ENCODE measurements at places on chromosomes 3 and 15.

- no peak for DNase-seq
Observed at GRCh38 chr15:39792844-39793335, 10.2 kb upstream of the FSIP1 start.

GRCh38 chr3:98388147-98388546, 2.3 kb upstream of the OR5K3 start:
- no peak for DNase-seq

- DNase-seq, result no peak
Observed at GRCh38 chr15:82172506-82172905, 90.0 kb downstream of the EFL1 start.

- no peak for DNase-seq
Observed at GRCh38 chr3:64909757-64910467, 222.1 kb upstream of the ADAMTS9 start.

DNA sequence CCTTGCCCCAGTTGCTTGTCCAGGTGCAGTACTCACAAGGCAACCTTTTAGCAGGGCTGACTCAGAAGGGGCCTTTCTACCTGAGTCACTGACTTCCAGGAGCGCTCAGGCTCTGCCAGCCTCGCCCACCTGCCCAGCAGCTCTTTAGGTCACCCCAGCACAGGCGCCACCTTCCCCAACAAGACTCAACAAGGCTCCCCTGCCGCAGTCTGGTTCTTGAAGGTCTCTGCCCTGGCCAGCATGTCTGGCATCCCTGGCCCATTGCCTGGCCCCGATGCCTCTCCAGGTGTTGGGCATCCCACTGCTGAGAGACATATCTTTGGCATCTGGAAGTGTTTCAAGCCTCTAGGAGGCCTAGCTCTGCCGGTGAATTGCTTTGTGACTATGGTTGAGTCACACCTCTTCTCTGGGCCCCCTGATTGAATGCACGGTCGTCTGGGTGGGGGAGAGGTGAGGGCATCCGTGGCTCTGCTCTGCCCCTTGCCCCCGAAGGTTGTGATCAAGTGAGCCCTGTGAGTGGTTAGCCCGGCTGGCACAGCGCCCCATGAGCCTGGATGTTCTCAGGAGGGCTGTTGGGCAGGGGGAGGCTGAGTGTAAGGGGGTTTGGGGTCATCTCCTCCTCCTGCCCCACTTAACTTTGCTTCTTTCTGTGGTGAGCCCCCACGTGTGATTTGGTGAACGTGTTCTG, 21.6 kb downstream of the SNX33 start:
- DNase-seq, result no peak

DNA sequence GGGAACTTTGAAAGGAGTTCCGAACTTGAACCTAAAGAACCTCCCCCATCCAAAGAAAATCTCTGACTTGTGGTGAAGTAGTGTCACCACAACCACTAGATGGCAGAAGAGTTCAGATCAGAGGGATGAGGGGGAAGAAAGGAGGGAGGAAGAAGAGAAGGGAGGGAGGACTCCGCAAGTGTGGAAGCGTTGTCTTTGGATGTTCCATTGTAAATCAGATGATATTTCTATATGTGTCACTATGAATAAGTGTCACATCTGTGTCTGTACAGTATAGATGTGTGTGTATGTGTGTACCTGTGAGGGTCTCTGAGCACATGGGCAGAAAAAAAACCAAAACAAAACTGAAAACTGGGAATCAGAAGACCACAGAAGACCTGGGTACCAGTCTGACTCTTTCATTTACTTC, 16.9 kb downstream of the SLC24A1 start:
- peak; percentile 78 for DNase-seq

DNA sequence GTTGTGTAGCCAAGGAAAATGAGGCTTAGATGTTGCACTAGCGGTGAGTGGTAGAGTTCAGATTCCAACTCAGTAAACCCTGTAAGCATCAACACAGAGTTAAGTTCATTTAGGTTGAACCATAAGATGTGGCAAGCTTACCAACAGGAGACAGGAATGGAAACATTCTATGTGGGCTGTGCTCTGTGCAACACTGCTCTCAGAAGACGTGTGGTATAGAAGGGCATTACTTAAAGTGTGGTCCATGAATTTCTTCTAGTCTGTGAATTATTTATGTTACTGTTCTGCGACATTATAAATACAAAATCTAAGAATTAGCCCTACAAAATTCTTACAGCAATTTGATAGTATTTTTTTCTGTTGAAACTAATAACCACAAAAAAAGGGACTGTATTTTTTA, 213.3 kb downstream of the GRM7 start:
- no peak for DNase-seq

DNA sequence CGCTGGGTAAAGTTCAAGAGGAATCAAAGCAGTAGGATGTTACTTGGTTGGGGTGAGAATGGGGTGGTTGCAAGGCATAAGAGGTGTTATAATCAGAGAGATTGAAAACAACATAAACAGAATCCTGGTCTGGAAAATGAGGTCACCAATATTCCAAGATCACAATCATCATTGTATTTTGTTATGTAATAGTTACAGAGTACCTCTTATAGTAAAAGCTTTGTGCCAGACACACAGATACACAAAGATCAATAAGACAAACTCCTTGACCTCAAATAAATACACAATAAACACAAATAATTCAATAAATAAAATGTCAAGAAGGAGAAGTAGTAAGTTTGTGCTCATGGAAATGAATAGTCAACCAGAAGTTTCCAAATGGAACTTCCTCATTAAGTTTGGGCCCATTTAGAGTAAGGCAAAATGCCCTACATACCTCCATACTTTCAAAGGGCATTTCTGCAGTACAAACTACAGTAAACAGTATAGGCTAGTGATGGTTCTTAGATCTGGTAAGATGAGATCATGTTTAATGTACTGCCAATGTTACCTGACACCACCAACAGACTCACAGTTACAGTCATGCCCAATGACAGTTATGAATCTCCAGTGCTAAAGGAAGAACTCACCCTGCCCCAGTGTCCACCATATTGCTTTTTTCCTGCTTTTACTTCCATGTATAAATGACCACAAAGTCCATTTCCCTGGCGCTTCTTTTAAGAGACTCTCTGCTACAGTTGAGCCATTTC, 93.4 kb downstream of the KCNMB2 start:
- DNase-seq, result peak; percentile 41

- no peak for DNase-seq
Observed at GRCh38 chr3:162701211-162701610, 1204.6 kb downstream of the OTOL1 start.

- DNase-seq, result no peak
Observed at GRCh38 chr3:55044486-55044885, 116.6 kb upstream of the LRTM1 start.

- no peak for DNase-seq
Observed at GRCh38 chr15:98727115-98728040, 79.0 kb downstream of the IGF1R start.

DNA sequence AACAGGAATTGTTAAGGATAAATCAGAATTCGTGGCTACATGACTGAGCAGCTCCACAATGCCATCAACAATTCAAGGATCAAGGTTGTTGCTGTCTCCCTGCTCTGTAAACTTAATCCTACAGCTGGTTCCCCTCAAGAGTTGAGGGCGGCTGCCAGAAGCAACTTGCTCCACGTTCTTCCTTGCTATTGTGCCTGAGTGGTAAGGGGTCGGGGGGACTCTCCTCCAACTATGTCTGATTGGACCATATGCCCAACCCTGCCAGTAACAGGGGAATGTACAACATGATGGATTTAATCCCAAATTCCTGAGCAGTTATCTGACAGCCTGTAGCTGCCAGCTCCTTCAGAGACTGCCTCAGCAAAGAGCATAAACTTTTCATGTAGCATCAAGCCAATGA, 37.9 kb upstream of the MECOM start:
- no peak for DNase-seq

GRCh38 chr3:112041321-112041720, 6.8 kb downstream of the TMPRSS7 start:
- DNase-seq, result no peak

GRCh38 chr3:39220407-39221140, 28.2 kb upstream of the XIRP1 start:
- DNase-seq, result no peak

- peak; percentile 22 for DNase-seq
Observed at GRCh38 chr3:7667774-7668173, 806.9 kb downstream of the GRM7 start.

DNA sequence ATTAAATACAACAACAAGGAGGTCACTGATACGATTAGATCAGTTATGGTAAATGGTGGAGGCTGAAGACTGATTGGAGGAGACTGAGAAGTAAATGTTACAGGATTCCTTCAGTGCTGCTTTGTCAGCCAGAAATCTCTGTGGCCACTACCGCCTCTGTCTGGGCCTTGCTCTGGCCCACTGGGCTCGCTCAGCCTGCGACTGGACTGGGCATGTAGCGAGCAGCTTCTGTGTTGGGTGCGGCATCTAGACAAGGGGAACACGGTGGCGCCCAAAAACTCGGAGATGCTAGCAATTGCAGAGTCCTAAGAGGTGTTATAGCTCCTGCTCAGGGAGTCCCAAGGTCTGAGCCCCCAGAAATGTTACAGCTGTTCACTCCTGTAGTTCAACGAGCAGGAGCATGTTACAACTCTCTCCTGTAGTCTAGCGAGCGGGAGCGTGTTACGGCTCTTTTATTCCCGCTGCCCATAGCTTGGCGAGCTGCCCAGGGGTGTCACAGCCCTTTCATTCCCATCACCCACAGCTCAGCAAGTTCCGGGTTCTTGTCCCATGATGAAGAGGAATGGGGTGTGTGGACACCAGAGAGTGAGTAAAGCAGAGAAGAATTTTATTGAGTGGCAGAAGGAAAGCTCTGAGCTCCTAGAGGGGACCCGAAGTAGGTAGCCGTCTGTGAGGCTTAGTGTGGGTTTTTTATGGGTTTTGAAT, 24.7 kb downstream of the SLC15A2 start:
- DNase-seq, result peak; percentile 8

- peak; percentile 51 for DNase-seq
Observed at GRCh38 chr3:150094150-150094933, 123.6 kb upstream of the PFN2 start.

GRCh38 chr3:160996811-160997210, 108.3 kb downstream of the B3GALNT1 start:
- DNase-seq, result no peak

DNA sequence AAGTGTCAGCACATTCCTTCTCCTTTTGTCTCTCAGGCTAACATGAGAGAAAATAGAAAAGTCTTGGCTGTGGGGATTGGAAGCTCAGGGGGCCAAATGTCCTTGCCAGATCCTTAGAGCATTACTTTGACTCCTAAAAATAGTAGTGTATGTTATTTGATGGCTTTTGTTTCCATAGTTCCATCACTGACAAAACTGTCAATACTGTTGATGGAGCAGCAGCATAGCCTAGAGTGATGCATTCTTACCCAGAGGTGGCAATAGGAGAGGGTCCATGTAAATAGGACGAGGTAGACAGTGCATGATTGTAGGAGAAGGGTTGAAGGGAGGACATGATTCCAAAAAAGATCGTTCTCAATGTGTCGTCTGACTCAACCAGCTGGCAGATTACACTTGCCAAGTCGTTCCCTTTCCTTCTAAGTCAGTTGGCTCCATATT, 282.7 kb upstream of the TPRG1 start:
- no peak for DNase-seq

All from NCI-H1105 treated with DMSO at 0.1 percent for 48 hours (cell line).